NCI-H1092 (cell line): ENCODE measurements at places on chromosomes 6 and 20.

GRCh38 chr20:12053353-12053752, 135.7 kb downstream of the BTBD3 start:
- no peak for DNase-seq

DNA sequence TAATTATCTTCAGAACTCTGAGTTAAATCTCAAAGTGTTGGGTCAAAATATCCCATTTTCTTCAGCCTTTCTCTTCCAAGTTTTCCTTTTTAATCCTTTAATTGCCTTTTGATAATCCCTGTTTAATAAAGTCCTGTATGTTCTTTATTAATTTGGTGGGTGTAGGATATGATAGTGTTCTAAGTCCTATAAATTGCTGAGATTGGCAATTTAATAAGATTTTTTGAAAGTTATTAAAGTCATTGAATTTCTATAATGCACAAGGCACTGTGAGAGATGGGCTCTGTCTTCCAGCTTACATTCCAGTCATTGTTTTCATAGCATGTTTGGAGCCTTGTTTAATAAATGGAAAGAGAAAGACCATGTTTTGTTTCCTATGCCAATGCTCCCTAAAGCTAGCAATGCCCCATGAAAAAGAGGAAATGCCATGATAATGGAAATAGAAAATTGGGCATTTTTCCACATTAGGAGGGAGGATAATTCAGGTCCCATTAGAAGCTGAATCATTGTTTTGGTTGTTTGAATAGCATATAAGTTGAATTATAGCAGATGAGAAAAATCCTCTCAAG, 404.8 kb downstream of the CD109 start:
- DNase-seq, result no peak

DNA sequence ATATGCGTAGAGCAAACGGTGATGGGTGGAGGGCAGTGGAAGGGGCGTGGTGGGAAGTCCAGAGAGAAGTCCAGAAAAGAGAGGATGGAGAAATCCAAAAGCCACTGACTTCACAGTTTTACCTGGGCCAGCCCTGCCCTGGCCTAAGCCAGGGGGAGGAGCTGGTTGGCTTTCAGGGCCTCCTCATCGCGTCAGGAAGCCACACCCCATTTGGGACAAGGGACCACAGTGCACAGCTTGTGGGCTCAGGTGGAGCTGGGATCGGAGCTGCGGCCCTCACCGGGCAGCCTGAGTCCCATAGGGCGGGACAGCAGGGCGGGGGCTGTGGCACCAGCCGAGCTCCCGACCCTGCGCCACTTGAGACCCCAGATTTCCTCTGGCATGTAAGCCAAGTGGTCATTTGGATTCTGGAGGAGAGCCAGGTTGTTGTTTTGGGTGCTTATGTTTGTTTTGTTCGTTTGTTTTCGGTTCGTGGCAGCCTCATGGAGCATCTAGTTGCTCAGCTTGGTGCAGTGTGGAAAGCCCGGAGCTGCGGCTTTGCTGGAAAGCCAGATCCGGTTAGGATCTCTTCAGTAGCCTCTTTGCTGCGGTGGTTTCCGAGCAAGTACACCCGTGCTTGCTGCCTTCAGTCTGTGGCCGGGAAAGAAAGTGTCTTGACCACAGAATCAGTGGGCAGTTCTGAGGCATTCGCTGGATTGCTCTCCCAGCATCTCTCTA, 42.2 kb downstream of the RIOK1 start:
- DNase-seq, result no peak

DNA sequence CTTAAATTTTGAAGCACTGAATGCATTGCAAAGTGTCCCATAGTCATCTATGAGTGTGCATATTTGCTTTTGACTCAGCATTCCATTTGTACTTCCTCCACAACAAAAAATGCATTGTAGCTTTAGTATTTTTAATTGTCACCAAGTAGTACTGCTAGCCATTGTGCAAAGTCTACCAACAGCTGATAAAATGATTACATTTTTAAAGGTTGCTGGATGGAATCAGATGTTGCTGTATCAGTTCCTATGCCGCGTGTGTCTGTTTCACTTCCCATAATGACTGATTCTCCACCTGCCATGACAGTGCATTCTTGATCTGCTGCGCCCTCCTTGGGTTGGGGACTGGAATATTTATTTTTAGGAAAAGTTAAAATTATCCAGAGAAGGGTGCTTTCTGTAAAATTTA, 41.2 kb downstream of the SLX4IP start:
- no peak for DNase-seq

- peak; percentile 61 for DNase-seq
Observed at GRCh38 chr6:36633915-36634314, 39.8 kb downstream of the SRSF3 start.

- DNase-seq, result no peak
Observed at GRCh38 chr20:53890443-53891305, 179.7 kb downstream of the BCAS1 start.

DNA sequence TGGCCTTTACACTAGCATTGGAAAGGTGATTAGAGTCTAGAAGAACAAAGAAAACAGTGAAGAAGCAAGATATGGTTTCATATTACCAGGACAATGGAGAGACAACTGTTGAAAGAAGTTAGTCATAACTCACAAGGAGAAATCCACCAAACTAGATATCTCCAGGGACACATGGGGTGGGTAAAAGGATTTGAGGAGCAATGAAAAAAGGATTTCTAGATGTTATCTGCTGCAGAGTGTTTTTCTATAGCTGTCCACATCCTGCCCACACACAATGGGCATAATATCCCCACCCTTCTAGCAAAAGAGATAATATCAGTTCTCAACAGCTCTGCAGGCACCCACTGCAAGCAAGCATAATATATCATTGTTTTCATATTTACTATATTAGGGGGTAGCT, 303.1 kb downstream of the HAO1 start:
- DNase-seq, result no peak

- DNase-seq, result no peak
Observed at GRCh38 chr6:3138341-3138740, 19.0 kb downstream of the TUBB2A start.

- DNase-seq, result no peak
Observed at GRCh38 chr20:16017656-16018055, 555.6 kb downstream of the KIF16B start.

GRCh38 chr20:49729780-49730179, 16.1 kb upstream of the B4GALT5 start:
- no peak for DNase-seq

DNA sequence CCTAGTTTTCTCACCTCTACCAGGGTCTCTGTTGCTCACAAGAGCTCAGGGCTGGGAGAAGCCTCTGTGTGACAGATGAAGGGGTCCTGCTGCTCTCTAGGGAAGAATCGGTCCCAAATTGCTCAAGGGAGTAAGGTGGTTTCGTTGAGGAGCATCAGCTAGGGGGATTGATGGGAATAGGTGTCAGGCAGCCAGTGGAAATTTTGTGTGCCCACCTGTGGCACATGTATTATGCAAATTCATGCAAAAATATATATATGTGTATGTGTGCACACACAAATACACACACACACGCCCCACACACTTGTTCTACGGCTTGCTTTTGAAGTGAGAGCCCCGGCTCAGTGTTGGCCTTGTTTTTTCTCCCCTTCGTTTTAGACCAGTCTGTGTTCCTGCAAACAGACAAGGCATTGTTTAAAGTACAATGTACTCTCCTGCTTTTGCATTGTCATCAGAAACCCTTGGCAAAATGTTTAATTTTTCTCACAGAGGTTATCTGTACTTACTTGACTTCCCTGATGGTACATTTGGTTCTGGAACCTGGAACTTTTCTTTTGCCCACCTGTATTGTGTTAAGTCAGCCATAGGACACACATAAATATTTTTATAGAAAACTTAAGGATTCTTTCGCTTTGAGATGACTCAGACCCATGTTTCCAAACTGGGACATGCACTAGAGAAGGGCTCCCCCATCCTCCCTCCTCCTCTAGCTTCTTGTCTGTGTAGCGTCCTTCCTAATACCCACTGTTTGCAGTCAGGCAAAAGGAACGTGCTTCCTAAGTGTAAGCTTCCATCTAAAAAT, 26.7 kb downstream of the FOXO3 start:
- DNase-seq, result no peak

GRCh38 chr6:139277161-139277560, 14.6 kb downstream of the TXLNB start:
- no peak for DNase-seq

- DNase-seq, result no peak
Observed at GRCh38 chr20:36607586-36608387, 2.2 kb downstream of the RAB5IF start.

GRCh38 chr6:134288538-134289203, 29.2 kb downstream of the SGK1 start:
- DNase-seq, result no peak

DNA sequence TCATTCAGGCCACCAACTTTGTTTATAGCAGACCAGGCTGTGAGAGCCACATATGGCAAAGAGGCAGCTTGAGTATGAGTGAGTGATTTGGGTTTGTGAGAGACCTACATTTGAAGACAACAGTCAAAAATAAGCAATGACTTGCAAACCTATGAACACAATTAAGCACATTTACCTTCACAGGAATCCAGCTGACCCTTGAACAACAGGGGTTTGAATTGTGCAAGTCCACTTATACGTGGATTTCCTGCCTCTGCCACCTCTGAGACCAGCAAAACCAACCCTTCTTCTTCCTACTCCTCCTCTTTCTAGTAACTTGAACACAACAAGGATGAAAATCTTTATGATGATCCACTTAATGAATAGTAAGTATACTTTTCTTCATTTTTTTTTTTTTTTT, 10.1 kb downstream of the RTN4IP1 start:
- no peak for DNase-seq

DNA sequence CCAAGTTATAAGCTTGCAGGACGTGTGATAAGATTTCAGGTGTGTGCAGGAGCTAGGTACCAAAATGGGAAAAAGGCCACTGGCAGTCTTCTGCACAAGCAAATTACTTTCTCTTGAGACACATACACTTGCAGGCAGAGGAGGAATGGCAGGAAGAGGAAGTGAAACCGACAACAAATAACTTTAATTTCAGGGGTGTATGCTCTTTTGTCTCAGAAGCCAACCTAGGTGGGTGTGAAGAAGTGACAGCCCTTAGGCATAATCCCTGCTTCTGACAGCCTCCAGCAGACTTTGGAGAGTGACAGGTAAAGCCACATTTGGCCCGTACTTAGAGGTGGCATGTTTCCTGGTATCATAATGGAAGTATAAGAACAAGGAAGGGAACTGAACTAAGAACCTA, 118.8 kb upstream of the TRAF3IP2 start:
- DNase-seq, result no peak

DNA sequence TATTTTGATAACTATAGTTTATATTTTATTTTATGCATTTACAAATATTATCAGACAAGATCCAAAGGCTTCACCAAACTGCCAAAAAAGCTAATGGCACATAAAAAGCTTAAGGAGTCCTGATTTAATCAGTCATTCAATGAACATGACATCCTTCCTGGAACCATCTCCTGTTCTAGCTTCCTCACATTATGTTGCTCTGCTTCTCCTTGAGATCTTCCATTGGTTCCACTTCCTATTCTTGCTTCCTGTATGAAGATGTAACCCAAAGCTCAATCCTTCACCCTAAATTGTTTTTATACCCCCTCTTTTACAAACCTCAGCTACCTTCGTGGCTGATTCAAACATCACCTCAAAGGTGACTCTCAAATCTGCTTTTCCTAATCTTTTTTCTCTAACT, 4.5 kb upstream of the BRD2 start:
- DNase-seq, result no peak

- DNase-seq, result no peak
Observed at GRCh38 chr6:170564936-170565530, 10.9 kb downstream of the TBP start.

GRCh38 chr6:110037726-110038295, 59.7 kb downstream of the GPR6 start:
- DNase-seq, result no peak

DNA sequence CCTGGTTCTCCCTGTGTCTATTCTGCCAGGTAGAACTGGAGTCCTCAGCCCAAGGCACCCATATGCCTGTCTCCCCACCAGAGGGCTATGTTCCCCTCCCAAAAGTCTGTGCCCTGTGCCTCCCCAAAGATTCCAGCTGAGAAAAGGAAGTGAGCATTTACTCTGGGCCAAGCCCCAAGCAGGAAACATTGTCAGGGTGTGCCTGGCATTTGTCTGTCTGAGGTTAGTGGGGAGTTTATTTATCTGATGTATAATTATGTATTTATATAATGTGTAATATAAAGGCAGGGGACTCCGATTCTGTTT, 5.6 kb downstream of the GDF5 start:
- DNase-seq, result no peak

GRCh38 chr6:143941852-143942627, 66.0 kb downstream of the PLAGL1 start:
- peak; percentile 7 for DNase-seq

GRCh38 chr20:47789081-47789763, 3.9 kb upstream of the SULF2 start:
- no peak for DNase-seq

GRCh38 chr6:18495236-18495635, 108.1 kb downstream of the RNF144B start:
- DNase-seq, result no peak

- DNase-seq, result no peak
Observed at GRCh38 chr20:42370075-42370474, 751.9 kb upstream of the CHD6 start.

- no peak for DNase-seq
Observed at GRCh38 chr6:136401749-136402148, 112.1 kb upstream of the BCLAF1 start.

GRCh38 chr20:57211908-57212533, 54.4 kb downstream of the BMP7 start:
- no peak for DNase-seq

GRCh38 chr6:39091220-39091619, 23.8 kb downstream of the SAYSD1 start:
- peak; percentile 13 for DNase-seq

- DNase-seq, result no peak
Observed at GRCh38 chr6:5998711-5999687, 7.7 kb downstream of the NRN1 start.

GRCh38 chr20:43537921-43538877, 20.6 kb upstream of the SGK2 start:
- peak; percentile 34 for DNase-seq

DNA sequence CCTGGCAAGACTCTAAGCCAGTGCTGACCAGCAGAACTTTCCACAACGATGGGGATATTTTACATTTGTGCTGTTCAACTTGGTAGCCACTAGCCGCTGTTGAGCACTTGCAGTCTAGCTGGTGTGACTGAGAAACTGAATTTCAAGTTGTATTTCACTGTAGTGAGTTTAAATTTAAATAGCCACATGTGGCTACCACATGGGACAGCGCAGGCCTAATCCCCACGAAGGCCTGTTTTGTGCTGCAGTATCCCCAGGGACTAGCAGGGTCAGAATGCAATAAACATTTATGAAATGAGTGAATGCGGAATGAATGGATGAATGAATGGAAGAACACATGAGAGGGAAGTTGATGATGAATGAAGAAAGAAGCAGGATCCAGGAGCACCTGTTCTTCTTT, 115.8 kb downstream of the TRERF1 start:
- no peak for DNase-seq

DNA sequence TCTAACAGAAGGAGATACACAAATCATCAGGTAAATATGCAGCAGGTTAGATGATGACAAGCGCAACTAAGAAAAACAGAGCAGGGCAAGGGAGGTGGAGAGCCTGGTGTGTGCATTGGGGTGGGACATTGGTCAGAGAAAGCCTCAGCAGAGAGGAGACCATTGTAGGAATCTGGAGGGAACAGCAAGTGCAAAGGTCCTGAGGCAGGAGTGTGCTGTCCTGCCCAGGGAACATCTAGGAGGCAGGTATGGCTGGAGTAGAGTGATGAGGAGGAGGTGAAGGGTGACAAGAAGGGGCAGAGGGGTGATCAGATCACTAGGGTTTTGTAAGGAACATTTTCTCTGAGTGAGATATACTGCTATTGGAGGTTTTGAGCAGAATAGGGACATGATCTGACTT, 90.1 kb downstream of the NCR2 start:
- DNase-seq, result no peak
